Memory B cell (primary cell): ENCODE measurements at places on chromosomes 7 and 10.

DNA sequence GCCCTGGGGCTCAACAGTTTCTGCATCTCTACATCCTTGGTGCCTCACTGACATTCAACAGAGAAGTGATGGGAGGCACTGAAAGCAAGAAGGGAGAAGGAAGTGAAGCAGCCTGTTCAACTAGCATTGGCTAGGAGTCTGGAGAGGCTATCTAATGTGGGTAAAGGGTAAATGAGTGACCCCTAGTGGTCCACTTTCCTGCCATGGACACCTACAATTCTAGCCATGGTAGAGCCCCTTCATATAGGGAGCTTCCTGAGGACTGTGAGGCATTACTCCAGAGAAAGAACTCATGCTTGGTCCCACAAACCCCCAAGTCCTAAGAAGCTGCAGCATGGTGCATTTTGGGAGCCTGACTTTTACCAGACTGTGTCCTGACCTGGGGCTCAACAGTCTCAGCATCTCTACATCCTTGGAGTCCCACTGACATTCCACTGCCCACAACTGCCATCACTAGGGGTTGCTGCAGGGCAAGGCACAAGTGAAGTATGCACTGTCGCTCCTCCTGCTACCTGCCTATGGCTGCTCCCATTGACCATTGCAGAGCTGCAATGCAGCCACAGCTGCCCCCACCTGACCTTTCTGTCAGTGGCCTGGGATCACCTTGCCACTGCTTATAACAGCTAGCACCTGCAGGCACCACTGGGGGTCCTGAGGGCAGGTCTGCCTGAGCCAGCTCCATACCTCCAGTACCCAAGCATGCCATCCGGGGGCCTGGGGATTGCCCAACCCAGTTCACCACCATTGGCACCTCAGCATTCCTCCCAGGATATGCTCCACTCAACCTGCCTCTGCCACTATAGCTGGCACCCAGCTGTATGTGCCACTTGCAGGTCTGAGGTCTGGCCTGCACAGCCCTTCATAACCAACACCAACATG lies 44.1 kb upstream of the CDK6 start:
- DNase-seq, result no peak

GRCh38 chr10:102988404-102989314 lies 70.6 kb downstream of the CNNM2 start:
- DNase-seq, result no peak

- DNase-seq, result no peak
Observed at GRCh38 chr10:44024356-44025116, 360.4 kb downstream of the CXCL12 start.

GRCh38 chr7:77866370-77866769 lies 67.8 kb downstream of the PHTF2 start:
- no peak for DNase-seq

DNA sequence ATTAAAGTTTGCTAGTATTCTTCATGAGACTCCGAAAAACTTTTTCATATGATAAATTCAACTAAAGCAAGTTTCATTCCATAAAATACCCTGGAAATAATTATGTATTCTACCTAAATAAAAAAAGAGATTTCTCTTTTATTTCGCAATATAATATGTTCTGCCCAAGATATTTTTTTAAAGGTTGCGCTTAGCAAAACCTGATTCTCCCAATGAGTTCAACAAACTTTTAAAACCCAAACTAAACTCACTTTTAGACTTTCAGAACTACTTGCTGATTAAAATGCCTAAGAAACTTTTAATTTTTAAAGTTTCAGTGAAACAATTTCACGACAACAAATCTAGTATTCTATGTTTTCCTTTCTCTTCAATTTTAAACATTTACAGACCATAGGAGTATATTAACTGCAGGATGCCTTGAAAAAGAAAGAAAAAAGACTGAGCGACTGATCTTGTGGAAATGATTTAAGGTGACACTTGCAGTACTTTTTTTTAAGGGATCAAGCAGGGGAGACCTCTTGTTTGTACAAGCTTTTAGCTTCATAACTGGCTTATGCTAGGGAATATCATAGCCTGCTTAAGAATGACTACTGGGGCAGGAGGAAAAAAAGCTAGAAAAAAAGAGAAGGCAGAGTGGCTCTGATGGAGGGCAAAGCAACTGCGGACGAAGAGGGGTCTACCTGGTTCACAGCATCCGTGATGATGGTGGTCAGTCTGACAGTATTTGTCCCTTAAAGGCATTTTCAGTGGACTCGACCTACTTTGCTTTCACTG lies 1.5 kb downstream of the ZNF800 start:
- DNase-seq, result no peak

DNA sequence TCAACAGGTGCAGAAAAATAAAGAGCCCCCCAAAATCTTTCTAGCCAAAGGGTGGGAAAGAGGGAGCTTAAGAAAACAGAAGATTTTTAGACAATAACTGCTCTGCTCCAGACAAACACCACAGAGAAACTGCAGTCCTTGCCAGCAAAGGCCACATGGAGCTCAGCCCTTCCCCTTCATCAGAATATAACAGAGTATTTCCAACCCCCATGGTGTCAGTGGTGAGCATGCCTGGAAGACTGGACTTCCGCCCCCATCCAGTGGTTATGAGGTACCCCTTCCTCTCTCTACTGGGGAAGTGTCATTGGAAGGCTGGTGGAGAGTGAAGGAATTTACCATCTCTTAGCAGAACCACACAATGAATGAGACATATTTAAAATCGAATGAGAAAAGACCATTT lies 1007.3 kb upstream of the CELF2 start:
- no peak for DNase-seq

DNA sequence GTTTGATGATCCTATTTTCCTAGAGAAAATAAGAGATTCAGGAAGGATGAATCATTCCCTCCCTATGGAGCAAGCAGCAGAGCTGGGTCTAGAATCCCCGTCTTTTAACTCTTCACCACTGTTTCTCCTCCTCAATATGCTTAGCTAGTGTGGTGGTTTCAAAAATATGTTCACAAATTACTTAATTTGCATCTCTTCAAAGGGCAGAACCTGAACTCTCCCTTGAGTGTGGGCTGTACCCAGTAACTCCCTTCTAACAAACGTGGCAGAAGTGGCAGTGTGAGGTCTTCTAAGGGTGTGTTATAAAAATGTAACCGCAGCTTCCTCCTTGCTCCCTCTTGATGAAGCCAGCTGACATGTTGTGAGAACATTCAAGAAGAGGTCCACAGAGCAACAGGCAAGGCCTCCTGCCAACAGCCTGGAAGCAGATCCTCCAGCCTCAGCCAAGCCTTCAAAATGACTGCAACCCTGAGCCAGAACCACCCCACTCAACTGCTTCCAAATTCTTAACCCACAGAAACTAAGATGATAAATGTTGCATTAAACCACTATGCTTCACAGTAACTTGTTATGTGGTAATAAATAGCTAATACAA lies 36.6 kb downstream of the SRPK2 start:
- DNase-seq, result peak; percentile 72

DNA sequence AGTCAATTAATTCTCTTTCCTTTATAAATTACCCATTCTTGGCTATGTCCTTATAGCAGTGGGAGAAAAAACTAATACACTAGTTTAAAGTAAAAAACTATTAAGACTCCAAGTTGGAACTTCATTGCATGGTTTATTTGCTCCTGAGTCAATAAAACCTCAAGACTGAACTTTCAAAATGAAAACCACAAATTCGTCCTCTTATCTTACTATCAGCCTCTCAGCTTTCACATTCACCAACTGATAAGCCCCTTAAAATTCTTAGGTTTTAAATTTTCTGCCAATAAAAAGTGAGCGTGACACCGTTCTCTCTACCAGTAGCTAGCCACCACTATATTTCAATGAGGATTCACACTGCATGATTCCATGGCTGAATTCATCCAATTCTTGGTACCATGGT lies 346.4 kb upstream of the NPSR1 start:
- DNase-seq, result no peak

- DNase-seq, result no peak
Observed at GRCh38 chr10:43131256-43131655, 7.0 kb upstream of the CSGALNACT2 start.

GRCh38 chr10:97532935-97533671 lies 34.4 kb downstream of the UBTD1 start:
- DNase-seq, result no peak

- DNase-seq, result no peak
Observed at GRCh38 chr7:39624935-39625694, 1.7 kb downstream of the RALA start.

- DNase-seq, result no peak
Observed at GRCh38 chr10:114928818-114929217, 9.2 kb upstream of the TRUB1 start.
